ENCODE measurements at places on chromosomes 11 and 22.
A peak's percentile ranks its signal among the peaks of the same experiment; 100 is the strongest.

GRCh38 chr11:27707676-27708075 lies 7.4 kb upstream of the BDNF start:
- no peaks in the 10 kb centered on the region for H3K36me3 ChIP-seq
- DNase-seq = no peak
- H3K27me3 ChIP-seq = peaks cover 8% of the 10 kb centered on the region
- H3K27ac ChIP-seq = no peak overlapping the region
- H3K4me1 ChIP-seq = no peaks in the 10 kb centered on the region
- no peak overlapping the region for H3K4me3 ChIP-seq

DNA sequence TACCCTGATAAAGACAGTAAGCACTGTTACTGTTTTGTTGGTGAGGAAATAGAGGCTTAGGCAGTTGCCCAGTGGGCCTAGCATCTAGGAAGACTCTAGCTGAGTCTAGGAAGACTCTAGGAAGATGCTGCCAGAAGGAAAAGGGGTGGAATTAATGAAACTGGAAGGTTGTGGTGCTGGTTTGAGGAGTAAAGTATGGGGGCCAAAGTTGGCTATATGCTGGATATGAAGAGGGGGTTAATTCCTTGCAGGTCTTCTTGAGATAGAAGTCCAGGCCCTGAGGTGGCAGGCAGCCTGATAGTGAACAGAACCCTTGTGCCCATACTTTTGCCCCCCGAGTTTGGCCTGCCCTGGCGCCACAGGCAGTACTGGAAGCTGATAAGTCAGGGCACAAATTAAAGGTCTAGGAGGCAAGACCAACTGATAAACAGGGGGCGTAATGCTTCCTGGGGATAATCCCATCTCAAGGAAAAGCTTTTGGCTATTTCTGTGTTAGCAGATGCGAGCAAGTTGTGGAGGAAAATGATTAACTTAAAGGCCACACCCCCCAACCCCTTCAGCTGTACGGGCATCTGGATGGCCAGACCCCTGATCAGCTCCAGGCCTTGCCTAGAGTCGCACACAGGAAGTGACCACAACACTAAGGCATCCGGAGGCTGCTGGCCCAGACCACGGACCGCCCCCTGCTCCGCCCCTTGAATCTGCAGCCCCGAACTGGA lies 3.1 kb downstream of the ILK start:
- no peak overlapping the region for H3K4me3 ChIP-seq
- H3K36me3 ChIP-seq = peaks cover 49% of the 10 kb centered on the region
- peaks cover 69% of the 10 kb centered on the region for H3K4me1 ChIP-seq
- DNase-seq = peak; percentile 48
- H3K27ac ChIP-seq = no peak overlapping the region
- no peaks in the 10 kb centered on the region for H3K27me3 ChIP-seq

DNA sequence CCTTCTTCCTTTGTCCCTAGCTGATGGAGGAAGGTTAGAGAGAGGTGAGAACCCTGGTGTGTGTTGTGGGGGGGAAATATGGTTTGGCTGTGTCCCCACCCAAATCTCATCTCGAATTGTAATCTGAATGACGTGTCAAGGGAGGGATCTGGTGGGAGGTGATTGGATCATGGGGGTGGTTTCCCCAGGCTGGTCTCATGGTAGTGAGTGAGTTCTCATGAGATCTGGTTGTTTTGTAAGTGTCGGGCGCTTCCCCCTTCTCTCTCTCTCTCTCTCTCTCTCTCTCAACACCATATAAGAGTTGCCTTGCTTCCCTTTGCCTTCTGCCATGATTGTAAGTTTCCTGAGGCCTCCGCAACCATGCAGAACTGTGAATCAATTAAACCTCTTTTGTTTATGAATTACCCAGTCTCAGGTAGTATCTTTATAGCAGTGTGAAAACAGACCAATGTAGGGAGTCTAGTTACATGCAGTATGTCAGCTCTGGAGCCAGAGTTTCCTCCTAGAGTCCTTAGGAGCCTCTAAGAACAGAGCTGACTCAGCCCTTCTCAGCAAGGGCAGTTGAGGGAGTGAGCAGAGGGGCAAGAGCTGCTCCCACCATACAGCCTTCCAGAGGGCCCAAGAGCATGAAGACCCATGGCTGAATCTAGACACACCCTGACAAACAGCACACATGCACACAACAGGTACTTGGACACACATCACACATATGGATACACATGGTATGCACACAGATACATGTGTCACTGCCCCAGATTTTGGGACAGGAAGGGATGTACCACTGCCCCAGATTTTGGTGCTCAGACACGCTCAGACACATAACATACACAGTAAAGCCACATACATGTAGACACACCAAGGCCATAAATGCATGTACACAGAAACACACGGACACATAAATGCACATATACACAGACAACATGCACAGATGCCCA lies 12.9 kb upstream of the LRRC32 start:
- DNase-seq = no peak
- H3K27ac ChIP-seq = no peak overlapping the region
- no peaks in the 10 kb centered on the region for H3K4me1 ChIP-seq
- H3K36me3 ChIP-seq = no peaks in the 10 kb centered on the region
- H3K27me3 ChIP-seq = peaks cover 3% of the 10 kb centered on the region
- no peak overlapping the region for H3K4me3 ChIP-seq

DNA sequence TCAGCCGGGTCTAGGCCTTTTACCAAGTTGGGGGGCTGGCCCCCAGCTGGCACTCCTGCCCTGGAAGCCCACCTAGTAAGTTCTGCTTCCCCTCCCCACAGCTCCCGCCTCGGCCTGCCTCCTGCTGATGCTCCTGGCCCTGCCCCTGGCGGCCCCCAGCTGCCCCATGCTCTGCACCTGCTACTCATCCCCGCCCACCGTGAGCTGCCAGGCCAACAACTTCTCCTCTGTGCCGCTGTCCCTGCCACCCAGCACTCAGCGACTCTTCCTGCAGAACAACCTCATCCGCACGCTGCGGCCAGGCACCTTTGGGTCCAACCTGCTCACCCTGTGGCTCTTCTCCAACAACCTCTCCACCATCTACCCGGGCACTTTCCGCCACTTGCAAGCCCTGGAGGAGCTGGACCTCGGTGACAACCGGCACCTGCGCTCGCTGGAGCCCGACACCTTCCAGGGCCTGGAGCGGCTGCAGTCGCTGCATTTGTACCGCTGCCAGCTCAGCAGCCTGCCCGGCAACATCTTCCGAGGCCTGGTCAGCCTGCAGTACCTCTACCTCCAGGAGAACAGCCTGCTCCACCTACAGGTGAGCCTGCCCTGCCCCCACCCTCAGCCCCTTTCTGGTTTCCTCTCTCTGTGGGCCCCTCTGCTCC lies 7.3 kb downstream of the RTN4RL2 start:
- H3K27me3 ChIP-seq = no peaks in the 10 kb centered on the region
- H3K4me3 ChIP-seq = no peak overlapping the region
- H3K4me1 ChIP-seq = no peaks in the 10 kb centered on the region
- no peak for DNase-seq
- no peak overlapping the region for H3K27ac ChIP-seq
- H3K36me3 ChIP-seq = no peaks in the 10 kb centered on the region

- peak overlapping the region; percentile 48 for H3K4me3 ChIP-seq
- H3K4me1 ChIP-seq = peaks cover 46% of the 10 kb centered on the region
These were observed 596 bp upstream of the TNRC6B start for GRCh38 chr22:40176921-40177737.
